ENCODE measurements at places on chromosomes 4 and X.

GRCh38 chrX:105820247-105820646, 2.1 kb upstream of the NRK start:
- no peak for DNase-seq

DNA sequence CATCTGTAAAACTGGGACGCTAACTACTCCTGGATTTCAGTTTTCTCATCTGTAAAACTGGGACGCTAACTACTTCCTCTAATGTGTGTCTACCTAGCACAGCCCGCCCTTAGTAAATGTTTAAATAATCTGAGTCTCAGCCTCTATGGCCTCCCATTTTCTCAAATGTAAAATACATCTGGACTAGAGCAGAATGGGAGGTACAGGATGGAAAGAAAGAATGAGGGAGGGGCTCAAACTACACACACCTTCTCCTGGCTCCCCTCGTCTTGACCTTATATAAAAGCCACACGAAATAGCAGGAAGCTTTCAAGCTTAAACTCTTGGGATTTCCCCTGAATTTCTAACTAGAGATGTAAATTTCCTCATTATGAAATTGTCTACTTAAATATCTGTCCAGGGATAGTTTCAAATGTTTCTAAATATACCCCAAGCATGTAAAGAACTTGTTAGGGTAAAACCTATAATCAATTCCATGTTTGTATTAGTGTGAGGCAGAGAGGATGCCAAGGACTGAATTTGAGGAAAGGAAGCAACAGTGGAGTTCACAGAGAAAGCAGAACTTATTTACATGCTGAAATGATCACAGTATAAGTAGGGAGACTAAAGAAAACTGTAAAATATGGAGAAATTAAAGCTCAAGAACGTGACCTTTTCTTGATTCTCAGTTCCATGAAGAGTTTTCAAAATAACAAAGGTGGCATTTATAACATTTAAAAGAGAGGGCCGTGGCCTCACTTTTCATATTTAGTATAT, 220.0 kb downstream of the NWD2 start:
- DNase-seq, result no peak

- no peak for DNase-seq
Measured at GRCh38 chrX:10015355-10015722, 48.2 kb downstream of the CLDN34 start.

- DNase-seq, result no peak
Measured at GRCh38 chr4:71229477-71230270, 109.1 kb upstream of the SLC4A4 start.

DNA sequence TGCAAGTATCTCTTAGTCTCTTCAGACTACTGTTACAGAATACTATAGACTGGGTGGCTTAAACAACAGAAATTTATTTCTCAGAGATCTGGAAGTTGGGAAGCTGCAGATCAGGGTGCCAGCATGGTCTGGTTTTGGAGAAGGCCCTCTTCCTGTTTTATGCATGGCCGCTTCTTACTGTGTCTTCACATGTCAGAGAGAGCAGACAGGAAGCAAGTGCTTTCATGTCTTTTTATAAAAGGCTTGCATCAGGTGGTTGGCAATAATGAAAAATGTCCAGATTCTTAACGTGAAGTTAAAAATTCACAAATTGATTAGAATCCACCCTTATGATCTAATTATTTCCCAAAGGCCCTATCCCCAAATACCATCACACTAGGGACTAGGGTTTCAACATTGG, 284.9 kb downstream of the RPA4 start:
- DNase-seq, result no peak

GRCh38 chrX:30270639-30271038, 23.7 kb downstream of the MAGEB1 start:
- DNase-seq, result no peak
